ENCODE measurements at places on chromosomes 2 and 18.

DNA sequence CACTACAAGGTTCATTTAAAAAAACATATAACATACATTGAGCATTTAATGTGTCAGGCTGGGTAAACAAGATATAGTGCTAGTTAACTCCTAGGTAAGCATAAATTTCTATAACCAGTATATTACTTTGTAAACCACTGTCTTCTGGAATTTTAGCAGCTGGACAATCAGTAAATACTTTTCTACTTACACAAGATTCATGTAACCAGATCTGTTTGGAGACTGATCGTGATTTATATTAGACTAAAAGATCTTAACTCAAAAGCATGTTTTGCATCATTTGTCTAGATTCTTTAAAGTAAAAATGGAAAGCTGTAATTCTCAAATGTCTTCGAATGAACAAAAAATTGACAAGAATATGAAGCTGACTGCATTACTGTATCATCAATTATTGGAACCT is 941 bp upstream of the SGO2 start:
- no peak for DNase-seq

DNA sequence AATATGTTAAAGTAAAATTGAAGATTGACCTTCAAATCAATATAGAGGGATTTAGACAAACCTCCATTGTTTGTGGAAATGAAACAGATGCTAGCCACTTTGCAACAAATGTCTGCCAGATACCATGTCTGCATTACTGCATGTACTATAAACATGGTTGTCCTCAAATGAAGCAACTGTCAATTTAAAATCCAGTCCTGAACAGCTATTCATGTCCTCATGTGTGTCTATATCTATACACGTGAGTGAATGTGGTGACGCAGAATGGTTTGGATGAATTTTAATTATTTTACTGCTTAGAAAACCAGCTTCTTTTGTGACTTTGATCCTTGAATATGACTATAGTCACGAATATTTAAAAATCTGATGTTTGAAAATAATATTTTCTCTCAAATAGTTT is 71.5 kb downstream of the NYAP2 start:
- DNase-seq, result no peak

DNA sequence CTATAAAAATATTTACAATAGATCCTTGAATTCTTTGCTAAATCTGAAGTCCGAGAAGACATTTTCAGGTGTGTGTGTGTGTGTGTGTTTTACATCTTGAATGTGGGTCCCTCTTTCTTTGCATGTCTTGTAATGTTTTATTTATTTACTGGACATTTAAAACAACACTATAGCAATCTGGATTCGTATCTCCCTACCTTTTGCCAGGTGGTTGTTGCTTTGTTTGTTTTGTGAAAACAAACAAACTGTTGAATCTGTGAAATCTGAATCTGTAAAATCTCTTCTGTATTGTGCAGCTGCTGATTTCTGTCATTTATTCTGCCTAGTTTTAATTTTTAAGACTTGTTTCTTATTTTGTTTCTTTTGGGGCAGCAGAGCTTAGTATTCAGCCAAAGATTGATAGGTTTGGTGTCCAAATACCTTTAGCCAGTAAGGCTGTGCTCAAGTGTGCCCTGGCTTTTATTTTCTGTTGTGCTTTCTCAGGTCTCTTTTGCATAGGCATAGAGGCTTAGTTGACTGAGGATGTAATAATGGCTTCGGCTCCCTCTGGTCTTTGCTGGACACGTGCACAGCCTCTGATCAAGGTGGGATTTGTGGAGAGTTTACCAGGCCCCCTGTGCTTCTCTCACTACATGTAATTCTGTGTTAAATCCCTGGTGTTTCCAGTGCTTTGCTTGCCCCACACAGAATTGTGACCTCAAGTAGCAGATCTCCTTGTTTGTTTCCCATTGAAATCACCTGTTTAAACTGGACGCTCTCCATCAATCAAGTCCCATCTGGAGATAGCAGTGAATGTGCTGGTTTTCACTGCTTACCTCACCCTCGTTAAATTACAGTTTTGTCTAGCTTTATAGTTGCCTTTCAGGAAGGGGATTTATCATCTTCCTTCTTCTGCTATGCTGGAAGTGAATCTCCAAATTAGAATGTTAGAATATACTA is 71.1 kb downstream of the BIRC6 start:
- DNase-seq, result no peak

DNA sequence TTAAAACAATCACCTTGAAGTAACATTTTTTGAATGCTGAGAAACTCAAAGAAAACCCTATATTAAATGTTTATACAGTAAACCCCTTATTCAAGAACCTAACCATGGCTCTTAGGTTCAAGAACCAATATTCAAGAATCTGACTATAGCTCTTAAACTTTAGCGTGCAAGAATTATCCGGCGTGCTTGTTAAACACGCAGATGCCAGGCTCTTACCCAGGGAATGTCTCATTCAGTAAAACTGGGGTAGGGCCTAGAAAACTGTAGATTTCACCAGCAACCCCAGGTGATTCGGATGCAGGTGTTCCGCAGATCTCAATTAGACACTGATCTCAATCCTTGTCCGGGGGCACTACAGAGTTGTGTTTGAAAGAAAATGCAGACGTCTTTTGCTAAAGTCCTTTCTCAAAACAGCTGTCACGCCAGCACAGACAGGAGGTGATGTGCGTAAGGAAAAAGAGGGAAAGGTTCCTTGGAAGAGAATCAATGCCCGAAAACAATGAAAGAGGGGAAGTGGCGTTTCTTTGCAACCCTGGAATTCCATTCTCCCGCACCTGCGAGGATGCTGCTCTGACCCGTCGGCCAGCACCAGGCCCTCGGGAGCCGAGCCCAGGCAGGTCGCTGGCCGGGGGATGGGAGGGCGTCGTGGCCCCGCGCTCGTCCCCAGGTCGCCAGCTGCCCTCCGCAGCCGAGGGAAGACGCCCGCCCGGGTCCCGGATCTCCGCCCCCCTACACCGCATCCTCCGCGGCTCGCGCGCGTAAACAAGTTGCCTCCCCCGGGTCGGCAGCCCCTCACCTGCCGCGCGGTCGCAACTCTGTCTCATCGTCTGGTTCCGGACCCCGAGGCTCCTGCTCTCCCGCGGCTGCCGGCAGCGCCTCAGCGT is 851 bp downstream of the EIF2AK3 start:
- peak; percentile 30 for DNase-seq

GRCh38 chr18:34767601-34768027 is 57.5 kb downstream of the DTNA start:
- DNase-seq, result no peak

Measured in upper lobe of left lung (tissue), 6 donors.